NCI-H748 treated with DMSO at 0.1 percent for 48 hours (cell line): ENCODE measurements at places on chromosomes 3 and 15.

DNA sequence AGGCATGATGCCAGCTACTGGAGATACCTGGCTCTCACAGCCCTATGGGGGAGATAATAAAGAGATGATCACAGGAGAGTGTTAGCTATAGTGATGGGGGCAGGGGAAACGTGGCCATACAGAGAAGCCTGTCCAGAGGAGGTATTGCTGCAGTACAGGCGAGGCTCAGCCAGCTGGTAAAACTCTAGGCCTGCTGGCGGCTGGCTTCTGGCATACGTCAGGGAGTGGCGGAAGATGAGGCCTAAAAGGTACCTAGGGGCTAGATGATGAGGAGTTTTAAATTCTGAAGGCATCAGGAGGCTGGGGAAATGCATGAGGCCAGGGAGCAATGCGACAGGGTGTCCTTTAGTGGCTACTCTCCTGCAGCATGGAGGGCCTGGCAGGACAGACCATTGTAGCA, 110.7 kb downstream of the EEFSEC start:
- no peak for DNase-seq

GRCh38 chr3:53704363-53704725, 141.9 kb downstream of the CHDH start:
- no peak for DNase-seq

DNA sequence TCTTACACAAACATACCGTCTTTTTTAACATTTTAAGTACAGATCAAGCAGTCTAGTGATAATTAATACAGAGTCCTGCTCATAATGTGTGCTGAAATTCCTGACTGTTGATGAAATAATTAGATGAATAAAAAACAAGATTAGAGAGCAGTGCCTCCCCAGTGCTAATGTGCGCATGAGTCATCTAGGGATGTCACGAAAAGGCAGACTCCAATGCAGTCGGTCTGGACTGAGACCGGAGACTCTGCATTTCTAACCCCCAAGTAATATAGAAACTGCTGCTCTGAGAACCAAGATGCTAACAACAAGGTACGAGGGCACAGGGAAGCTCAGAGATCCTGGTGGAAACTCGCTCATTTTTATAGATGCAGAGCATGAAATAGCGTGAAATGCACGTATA, 61.4 kb downstream of the COL8A1 start:
- no peak for DNase-seq

DNA sequence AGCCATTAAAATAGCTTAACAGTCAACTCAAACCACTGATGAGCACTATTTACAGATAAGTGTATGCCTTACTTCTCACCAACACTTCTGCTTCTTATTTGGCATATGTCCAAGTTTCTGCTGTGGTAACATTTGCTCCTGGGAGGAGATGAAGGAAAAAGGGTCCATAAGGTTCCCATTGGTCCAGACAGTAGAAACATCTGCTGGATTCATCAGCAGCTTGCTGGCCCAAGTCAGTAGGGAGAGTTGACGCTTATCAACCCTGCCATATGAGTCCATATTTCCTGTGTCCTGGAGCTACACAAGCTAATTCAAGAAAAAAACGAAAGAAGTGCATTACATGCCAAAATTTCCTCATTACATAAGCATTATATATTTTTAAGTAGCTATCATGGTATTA, 824.5 kb downstream of the CADM2 start:
- DNase-seq = no peak

GRCh38 chr3:173796890-173797289, 399.3 kb downstream of the NLGN1 start:
- DNase-seq = no peak

DNA sequence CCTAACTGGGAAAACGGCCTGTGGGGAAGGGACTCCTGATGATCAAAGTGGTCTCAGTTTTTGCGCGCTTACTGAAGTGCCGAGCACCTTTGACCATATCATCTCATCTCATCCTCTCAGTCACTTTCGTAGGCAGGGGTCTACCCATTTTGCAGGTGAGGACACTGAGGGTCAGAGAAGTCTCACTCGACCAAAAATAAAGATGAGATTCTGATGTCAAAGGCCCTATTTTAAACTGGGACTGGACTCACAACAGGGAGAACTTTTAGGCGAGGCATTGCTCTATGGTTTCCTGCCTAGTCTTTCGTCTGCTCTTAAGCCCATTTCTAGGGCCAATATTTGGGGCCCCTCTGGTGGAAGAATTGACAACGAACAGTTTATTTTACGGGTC, 830 bp downstream of the SLC6A11 start:
- DNase-seq = no peak

DNA sequence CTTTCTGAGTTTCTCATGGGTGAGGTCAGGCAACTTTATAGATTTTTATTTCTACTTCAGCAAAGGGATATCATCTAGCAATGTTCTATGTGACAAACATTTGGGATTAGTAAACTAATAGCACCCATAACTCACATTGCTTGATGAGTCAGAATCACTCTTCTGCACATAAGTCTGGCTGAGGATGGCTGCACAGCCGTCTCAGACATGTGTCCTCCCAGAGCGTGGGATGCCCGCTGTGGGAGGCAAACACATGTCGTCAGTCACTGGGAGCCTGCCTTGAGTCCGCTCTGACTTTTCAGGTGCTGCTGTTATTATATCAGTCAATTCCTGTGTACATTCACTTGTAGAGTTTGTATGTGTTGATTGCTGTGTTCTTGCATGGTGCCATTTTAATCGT, 230.7 kb upstream of the TRIM42 start:
- DNase-seq = no peak

DNA sequence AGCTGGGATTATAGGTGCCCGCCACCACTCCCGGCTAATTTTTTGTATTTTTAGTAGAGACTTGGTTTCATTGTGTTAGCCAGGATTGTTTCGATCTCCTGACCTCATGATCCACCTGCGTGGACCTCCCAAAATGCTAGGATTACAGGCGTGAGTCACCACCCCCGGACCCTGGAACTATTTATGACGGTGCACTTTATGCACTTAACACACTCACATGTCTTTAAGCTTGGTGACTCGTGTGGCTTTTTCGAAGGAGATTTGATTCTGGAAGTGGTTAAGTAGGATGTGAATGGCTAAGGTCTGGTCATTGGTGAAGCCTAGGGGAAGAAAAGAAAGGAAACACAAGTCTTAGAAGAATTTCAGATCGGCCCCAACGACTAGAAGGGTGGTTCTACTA, 20.3 kb downstream of the BBS4 start:
- no peak for DNase-seq

DNA sequence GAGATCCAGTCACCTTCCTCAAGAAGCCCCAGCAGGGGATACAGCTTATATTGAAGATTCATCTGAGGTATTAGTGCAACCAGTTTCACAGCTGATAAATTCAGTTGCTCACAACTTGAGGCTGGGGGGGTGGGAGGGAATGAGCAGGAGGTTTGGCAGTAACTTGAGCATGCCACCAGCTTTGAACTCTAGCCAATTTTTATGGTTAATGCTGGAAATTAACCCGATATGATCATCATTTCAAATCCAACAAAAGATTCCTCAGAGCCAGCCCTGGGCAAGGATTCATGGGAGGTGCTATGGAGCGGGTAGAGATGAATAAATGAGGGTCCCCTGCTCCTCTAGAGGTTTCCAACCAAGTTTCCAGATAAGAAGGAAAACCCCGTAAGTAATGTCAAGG, 73.1 kb upstream of the HES1 start:
- no peak for DNase-seq

DNA sequence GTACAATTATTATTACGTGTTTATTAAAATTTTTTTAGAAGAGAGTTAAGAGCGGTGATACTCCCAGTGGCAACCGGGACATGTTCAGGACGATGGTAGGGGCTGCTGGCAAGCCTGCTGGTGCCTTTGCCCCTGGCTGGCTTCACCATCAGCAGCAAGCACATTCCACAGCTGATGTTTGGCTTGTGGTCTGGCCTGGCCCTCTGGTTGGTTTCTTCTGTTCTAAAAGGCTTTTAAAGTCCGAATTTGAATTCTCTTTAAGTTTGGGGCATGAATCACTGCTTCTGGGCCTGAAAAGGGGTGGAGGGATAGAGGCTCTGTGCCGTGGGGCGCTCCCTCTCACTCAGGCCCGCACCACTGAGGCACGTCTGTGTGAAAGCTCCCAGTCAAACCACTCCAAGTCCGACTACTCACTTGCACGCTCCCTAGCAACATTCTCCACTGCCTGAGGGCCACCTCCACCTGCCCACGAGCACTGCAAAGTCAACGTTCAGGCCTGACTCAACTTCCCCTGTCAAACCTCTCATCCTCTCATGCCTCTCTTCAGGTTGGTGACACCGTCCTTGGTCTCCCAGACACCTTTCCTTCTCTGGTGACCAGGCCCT, 10.1 kb downstream of the ITGA11 start:
- no peak for DNase-seq

DNA sequence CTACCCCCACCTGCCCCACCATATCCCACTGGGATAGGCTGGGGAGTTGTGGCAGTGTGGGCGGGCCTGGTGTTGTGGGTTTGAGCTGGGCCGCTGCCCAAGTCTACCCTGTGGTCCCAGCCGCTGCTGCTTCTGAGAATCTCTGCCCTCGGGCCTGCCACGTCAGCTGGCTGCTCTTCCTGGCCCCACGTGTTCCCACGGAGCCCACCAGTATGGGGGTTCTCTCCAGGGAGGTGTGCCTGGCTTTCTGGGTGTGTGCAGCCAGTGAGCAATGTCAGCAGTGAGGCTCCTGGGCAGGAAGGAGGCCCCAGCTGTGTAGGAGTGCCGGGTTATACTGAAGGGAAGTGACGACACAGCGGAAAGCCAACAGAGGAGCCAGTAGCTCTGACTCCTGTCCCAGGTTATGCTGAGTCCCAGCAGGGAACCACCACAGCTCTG, 10.5 kb downstream of the GNAI2 start:
- DNase-seq = no peak

DNA sequence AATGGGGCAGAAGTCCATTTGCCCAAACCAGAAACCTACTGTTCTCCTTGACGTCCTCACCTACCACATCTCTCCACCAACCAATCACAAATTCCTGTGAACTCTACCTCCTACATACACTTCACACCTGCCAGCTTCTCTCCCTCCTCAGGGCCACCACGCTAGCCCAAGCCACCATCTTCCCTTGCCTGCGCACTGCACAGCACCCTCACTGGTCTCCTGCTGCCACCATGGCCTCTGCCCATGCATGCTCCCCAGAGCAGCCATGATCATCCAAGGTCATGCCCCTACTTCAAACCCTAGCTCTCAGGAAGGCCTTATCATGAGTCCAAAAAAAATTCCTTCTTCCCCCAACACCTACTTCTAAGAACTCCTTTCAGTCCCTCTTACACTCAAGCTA, 1.1 kb upstream of the EPHB3 start:
- DNase-seq = no peak

- no peak for DNase-seq
Measured at GRCh38 chr3:172303181-172303580, 145.1 kb downstream of the GHSR start.

DNA sequence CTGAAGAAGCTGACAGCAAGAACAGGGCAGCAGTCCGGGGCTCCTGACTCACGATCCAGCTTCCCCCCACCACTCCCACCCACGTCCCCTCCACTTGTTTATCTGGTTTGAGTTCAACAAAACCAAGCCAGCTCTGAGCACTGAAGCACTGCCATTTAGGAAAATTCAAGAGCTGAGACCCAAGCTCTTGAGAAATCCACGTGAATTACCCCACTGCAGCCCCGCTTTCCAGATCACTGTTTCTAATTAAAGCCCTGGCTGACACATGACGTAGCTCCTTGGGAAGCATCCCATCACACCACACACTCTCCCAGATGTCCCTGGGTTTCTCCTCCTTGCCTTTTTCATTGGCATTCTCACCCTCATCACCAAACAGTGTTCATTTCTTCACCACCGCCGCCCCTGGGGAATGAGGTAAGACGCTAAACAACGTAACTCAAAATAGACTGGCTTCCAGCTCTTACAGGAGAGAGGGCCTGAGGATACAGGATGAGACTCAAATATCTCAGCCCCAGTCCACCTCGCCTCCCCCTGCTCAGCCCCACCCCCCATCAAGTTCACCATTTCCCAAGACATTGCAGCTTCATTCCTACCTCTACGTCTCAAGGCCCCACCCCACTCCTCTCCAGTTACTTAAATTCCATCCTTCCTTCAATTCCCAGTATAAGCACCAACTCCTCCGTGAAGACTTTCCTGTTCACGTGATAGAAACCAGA, 95.4 kb downstream of the SRGAP3 start:
- DNase-seq = no peak

- no peak for DNase-seq
Measured at GRCh38 chr15:33956397-33956796, 11.9 kb upstream of the CHRM5 start.

- DNase-seq = no peak
Measured at GRCh38 chr3:52405066-52405465, 39.8 kb downstream of the SEMA3G start.

GRCh38 chr15:100192097-100193080, 149.4 kb downstream of the ADAMTS17 start:
- DNase-seq = no peak

DNA sequence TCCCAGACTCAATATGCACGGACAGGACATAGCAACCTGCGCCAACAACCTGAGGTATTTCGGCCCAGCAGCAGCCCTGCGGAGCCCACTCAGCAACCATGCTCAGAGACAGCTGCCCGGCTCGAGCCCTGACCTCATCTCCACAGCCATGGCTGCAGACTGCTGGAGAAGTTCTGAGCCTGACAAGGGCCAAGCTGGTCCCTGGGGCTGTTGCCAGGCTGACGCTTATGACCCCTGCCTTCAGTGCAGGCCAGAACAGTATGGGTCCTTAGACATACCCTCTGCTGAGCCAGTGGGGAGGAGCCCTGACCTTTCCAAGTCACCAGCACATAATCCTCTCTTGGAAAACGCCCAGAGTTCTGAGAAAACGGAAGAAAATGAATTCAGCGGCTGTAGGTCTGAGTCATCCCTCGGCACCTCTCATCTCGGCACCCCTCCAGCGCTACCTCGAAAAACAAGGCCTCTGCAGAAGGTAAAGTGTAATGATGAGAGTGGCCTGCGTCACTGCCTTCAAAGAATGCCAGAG, 25.5 kb downstream of the TMEM41A start:
- DNase-seq = no peak
